ENCODE measurements at places on chromosomes 11 and 22.

DNA sequence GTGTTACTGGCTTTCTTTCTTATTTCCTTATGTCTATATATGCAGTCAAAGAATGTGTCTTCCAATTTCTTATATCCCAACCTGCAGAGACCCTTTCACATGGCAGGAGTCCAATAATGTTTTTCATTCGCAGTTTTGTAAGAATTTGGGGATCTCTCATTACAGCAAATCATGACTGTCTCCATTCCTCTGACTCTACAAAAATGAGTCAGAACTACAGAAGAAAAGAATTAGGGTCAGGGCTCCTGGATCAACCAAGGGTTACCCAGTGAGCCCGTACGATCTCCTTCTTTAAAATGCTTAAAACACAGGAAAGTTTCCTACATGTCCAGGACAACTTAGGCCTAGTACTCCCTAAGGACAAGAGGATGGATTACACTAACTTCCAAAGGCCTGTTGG is 42.2 kb downstream of the RPUSD4 start:
- no peak for DNase-seq

DNA sequence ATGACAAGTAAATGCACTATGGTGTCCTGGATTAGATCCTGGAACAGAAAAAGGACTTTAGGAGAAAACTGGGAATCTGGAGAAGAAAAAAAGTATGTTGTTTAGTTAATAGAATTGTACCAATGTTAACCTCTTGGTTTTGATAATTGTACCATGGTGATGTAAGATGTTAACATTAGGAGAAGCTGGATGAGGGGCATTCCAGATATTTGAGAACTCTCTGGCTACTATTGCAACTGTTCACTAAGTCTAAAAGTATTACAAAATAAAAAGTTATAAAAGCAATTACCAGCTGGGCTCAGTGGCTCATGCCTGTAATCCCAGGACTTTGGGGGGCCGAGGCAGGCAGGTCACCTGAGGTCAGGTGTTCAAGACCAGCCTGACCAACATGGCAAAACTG is 66.5 kb downstream of the EXT2 start:
- no peak for DNase-seq

DNA sequence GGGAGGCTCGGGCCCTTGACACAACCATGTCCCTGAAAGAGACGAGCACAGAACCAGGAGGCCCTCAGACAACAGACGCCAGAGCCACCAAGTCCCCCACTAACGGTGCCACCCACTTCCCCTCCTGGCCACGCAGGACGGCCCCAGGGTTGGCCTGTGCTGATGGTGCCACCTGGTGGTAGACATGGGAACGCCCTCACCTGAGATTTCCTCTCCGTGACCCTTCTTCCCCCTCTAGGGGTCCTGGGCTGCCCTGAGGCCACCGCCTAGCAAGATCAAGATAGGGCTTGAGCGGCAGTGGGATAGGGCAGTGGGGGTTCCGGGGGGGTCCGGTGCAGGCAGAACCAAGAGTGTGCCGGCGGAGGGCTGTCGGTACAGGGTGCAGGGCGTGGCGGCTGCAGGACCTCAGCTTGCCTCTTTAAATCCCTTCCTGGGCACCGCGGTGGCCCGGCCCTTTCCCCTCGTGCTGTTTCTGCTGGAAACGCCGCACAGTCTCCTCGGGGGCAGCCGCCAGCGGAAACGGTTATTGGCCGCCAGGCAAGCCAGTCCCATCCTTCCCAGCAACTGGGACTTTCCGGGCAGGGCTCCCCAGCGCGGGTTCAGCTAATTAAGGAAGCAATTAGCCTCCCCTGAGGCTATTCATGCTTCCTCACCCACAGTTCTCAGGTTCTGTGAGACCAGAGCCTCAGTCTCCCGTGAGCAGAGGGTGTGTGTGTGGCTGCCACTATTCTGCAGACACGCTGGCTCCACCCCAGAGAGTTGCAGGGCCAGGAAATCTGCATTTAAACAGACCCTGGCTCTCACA is 5.5 kb upstream of the NFAM1 start:
- DNase-seq = peak; percentile 68

DNA sequence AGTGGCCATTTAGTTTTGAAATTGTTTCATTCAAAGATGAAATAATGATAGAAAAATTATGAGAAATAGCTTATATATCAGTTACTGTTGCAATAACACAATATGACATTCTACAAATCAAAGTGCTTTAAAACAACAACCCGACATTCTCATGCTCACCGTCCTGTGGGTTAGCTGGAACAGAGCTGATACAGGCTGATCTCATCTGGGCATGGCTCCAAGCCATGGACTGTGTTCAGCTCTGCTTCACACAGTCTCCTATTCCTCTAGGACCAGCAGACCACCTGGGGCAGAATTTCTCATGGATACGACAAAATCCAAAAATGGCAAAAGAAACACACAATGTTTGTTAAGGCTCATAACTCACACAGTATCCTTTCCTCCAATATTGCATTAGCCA is 178.6 kb downstream of the CNTN5 start:
- no peak for DNase-seq

DNA sequence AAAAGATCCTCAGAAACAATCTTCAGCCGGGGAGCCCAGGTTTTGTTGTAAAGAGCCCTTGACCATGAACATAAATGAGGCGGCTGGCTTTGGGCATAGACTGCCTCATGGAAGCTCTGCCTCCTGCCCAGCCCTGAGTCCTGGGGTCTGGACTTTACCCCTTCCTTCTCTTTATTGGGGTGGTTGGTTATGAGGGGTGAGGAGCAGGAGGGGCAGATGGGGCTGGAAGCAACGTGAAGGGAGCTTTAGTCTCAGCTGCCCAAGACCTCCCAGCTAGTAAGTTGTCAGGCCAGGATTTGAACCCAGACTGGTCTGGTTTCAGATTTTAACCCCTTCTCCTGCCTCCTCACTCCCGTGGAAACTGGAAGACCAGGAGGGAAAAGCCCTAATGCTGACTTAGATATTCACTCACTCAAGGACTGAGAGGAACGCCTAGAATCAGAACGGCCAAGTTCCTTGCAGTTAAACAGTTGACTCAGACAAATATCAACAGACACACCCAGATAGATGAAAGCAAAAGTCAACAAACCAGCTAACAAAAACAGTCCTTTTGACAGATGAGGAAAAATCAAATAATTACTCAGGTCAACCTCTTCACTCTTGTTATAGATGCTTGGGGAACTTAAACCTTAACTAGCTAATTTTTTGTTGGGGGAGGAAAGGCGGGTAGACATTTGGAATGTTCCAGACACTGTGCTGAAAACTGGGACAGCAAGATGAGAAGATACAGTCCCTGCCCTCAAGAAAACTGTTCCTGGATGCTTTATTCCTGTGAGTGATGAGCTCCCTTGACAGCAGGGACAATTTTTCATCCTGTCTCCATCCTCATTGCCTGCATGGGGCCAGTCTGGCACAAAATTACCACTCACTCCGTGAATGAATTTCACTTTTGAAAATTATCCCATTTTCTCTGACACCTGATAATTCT is 20.8 kb upstream of the ARRB1 start:
- DNase-seq = no peak

- DNase-seq = no peak
These were observed 46.8 kb upstream of the LDLRAD3 start for GRCh38 chr11:35897019-35897418.

DNA sequence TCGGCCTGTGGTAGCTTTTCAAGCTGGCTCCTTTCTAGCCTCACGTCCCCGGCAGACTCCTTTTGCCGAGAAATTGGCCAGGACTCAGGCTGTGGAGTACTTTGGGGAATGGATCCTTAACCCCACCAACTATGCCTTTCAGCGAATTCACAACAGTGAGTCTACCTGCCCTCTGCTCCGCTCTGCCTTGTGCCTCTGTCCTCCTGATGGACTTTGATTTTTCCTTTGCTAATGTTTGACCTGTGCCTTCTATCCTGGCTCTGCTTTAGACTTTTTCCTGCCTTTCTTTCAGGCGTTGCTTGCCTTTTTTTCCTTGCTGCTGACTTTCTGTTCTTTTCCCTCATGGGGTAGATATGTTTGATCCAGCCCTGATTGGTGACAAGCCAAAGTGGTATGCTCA is 12.5 kb downstream of the MADD start:
- DNase-seq = no peak

DNA sequence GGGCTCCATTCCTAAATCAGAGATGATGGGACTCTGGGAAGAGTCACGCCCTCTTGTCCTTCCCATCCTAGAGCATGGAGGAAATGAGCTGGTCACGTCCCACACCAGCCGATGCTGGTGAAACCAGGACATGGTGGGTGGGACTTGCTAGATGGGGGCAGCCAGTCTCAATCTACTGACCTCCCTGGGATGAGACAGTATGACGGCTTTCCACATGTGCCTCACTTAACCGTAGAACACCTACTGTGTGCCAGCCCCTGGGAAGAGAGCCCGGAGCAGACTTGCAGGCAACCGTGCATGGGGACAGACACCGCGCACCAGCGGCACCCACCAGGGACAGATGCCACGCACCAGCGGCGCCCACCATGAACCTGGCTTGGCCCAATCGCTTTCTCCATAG is 3.8 kb downstream of the OSBPL5 start:
- DNase-seq = peak; percentile 25

- no peak for DNase-seq
These were observed 26.9 kb downstream of the SUSD2 start for GRCh38 chr22:24208012-24208749.

DNA sequence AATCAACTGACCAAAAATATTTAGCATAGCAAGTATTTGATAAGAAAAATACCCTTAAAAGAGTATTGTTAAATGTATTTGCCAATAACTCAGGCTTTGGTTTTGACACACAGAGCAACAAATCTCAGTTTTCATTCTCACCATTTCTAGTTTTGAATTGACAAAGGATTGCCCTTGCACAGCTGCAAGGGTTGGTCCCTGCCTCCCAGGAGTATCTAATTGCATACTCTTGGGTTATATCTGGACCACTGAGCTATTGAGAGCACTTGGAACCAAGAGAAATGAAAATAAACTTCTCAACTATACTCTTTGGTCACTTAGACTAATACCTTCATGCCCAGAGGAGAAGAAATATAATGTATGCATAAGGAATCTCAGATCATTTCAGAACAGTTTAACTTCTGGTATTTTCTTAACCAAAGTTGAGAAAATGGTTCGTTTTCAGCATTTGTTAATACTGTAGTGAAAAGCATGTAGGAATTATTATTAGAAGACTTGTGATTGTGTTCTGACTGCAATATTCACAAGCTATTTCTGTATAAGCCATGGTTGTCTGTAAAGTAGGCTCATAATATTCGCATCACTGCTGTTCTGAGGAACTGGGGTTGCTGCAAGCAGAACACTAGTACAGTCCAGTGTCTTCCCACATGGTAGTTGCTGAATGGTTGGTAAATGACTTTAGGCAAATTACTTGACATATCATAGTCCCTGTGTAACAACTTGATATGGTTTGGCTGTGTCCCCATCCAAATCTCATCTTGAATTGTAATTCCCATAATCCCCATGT is 7.9 kb downstream of the C2CD3 start:
- DNase-seq = no peak

DNA sequence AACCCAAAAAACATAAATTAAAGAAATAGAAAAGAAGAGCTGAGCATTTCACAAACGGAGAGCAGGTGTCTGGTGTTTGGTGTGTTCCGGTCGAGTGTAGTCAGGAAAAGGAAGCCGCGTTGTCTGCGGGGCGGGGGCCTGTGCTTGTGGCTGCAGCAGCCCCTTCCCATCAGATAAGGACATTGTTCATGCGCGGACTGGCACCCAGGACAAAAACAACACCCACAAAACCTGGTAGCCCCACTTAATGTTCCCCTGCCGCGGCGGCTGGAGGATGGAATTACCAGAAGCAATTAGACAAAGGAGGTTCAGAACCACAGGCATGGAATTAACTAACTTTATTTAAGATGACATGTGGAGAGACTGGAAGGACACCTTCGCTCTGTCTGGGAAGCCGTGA is 29.9 kb downstream of the KRTAP5-5 start:
- DNase-seq = no peak

DNA sequence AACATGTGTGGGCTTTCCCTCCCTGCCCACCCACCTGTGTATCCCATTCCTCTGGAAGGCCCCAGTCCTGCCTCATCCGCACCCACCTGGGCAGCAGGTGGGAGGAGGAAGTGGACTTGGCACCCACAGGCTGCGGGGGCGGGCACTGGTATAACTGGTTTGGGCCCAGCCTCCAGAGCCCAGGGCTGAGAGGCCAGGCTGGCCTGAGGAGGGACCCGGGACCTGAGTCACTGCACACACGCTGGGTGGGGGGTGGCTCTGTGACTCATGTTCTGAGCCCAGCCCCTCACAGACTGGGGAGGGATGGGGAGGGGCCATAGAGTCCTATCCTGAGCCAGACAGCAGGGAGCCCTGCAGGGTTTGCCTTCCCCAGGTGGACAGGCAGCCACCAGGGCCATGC is 16.7 kb downstream of the PHLDA2 start:
- DNase-seq = no peak

DNA sequence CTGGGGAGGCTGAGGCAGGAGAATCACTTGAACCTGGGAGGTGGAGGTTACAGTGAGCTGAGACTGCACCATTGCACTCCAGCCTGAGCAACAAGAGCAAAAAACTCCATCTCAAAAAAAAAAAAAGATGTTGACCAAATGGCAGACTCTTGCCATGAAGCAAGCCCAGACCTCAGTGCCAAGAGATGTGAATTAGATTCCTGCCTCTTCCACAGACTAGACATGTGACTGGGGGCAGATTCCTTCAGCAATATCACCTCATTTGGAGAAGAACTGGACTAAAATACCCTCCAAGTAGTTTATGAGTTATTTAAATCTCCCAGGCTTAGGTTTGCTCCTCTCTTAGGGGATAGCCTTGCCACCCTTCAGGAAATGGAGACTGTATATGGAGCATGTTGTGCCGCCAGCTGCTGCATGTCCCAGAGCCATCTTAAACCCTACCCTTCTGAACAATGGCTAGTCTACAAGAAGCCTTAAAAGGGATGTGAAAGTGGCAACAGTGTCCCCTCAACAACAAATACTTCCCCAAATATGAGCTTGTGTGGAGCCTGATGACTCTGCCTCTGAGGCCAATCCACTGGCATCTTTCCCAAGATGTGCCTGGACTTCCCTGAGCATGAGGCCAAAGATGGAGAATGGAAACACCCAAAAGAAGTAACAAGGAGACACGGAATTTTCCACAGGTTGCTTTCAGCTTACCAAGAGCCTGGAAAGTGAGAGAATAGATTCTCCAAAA is 763 bp upstream of the MS4A7 start:
- DNase-seq = peak; percentile 42

DNA sequence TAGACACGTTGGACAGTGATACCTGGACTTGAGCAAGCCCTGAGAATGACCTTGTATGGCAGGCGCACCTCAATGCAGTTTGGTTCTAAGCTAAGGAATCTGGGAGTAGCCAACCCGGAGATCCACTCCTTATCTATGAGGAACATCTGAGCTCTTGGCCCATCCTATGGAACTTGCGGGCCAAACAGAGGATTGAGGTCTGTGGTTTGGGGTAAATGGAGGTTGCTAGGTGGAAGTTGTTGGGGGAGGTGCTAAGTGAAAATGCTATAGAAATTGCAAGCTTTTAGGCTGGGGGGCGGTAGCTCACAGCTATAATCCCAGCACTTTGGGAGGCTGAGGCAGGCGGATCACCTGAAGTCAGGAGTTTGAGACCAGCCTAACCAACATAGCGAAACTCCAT is 8.9 kb downstream of the GDPD5 start:
- no peak for DNase-seq

- DNase-seq = no peak
These were observed 30.5 kb downstream of the ALG12 start for GRCh38 chr22:49887702-49888101.
